NCI-H2081 treated with DMSO at 0.1 percent for 48 hours (cell line): ENCODE measurements at places on chromosomes 3 and 15.

- no peak for DNase-seq
These were observed 30.7 kb downstream of the PLA1A start for GRCh38 chr3:119628390-119628789.

DNA sequence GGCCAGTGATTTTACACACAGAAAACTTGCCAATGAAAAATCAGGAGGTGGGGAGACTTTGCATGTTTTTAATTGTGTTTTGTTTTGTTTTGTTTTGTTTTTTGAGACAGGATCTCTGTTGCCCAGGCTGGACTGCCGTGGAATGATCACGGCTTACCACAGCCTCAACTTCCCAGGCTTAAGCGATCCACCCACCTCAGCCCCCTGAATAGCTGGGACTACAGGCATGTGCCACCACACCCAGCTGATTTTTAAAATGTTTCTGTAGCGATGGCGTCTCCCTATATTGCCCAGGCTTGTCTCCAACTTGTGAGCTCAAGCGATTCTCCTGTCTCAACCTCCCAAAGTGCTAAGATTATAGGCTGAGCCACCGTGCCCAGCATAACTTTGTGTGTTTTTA is 46.0 kb downstream of the MEIS2 start:
- no peak for DNase-seq

DNA sequence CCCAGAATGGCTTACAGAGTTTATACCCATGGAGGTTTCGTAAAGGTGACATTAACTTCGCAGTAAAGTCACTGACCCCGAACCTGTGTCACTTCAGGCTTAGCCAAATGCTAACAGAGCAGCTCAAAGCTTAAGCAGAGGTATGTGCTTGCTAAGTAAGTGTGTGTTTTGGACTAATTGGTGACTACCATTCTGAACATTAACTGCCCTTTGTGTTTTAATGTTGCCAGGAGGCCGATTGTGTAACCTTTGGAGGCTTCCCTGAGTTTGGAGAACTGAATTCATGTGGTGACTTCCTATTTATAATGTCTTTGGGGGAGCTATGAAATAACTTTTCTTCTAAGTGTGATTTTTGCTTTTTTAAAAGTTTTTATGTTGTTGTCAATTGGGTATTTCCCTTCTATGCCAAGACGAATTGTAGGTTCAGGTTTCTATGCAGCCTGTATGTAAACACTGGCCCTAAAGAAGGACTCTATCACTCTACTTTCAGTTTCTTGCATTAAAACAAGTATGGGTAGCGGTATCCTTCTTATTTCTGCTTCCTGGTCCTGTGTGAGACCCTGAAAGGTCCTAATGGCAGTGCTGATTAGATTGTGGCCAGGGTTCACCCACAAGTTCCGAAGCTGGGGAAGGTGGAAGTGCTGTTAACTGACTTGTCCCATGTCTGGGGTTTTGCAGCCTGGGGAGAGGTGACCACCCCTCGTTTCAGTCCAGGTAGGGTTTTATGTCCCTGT is 86.3 kb downstream of the IGF1R start:
- no peak for DNase-seq

GRCh38 chr15:34038871-34039789 is at the start of gene AVEN:
TSS of gene AVEN (minus strand) at chr15:34039204. CDS start at chr15:34039046, 158 bp downstream.
- DNase-seq, result no peak

GRCh38 chr3:53694666-53695323 is 151.4 kb downstream of the CHDH start:
- no peak for DNase-seq

GRCh38 chr3:106277731-106278130 is 408.9 kb upstream of the CBLB start:
- DNase-seq, result no peak

DNA sequence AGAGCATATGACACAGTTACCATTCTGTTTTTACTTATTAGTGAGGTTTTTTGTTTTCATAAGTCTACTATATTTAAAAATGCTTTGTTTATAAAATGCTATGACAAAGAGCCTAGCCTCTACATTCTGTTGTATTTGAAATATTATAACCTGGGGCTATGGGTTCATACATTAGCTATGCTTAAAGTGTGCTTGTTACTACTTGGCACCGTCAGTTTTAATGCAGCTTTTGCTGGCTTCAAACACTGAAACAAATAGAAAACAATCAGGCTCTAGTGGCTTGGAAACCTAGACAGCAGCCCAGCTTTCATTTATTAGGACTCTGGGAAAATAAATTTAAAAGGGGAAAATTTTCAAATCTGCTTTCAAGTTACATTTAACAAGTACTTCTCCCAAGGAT is 635.9 kb downstream of the CADM2 start:
- no peak for DNase-seq

GRCh38 chr3:57974796-57975388 is 33.3 kb upstream of the FLNB start:
- DNase-seq, result no peak

GRCh38 chr3:98522544-98523281 is at the start of gene CLDND1:
TSS of gene CLDND1 (minus strand) at chr3:98522902. CDS start at chr3:98521424, 1,478 bp downstream.
- peak; percentile 76 for DNase-seq

- DNase-seq, result no peak
These were observed 1.1 kb downstream of the TBC1D2B start for GRCh38 chr15:78076231-78077052.

DNA sequence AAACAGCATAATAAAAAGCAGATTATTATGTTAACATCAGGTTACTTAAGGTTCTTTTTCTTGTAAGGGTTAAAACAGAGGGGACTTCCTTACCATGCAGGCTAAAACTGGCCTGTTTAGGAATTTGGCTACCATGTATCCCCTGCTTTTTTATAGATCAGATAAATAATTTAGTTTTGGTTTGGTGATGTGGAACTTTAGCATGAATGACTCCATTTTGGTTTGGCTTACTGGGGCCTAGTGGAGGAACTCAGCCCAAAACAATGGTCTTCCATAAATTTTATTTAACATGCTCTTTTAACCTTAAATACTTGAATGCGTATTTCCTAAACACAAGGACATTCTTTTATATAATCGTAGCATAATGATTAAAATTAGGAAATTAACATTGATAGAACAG is 18.9 kb downstream of the GALK2 start:
- no peak for DNase-seq

- no peak for DNase-seq
These were observed 314.7 kb upstream of the CFAP20DC start for GRCh38 chr3:59364496-59364895.

- no peak for DNase-seq
These were observed 1028.1 kb downstream of the NTRK3 start for GRCh38 chr15:87228460-87228859.
